ENCODE measurements at places on chromosomes 16 and 17.
A peak's percentile ranks its signal among the peaks of the same experiment; 100 is the strongest.

DNA sequence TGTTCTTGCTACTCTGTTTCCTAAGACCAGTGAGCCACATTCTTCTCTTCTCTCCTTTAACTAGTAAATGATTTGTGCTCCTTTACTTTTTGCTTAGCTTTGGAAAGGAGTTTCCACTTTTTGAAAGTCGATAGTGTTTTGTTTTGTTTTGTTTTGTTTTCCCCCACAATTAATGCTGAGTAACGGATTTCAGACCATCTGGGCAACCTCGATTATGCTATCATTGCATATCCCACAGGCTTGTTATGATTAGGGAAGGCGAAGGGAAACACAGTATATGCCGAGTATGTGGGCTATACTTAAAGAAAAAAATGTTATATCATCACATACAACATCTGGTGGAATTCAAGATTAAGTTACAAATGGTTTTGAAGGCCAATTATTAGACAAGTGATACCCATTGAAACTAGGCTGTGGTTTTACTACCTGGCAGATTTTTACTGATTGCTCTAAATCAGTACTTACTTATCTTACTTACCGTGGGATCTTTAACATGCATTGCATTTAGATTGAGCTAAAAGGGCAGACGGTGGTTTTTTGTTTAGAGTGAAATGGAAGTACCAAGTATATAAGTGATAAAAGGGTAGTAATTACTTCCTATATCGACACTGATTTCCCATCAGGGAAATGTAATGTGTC lies 361.3 kb upstream of the SOX9 start:
- no peak for DNase-seq

GRCh38 chr17:4307179-4307930 lies 43.6 kb upstream of the ANKFY1 start:
- no peak for DNase-seq

- DNase-seq, result no peak
Measured at GRCh38 chr17:10370016-10370608, 2.7 kb downstream of the MYH13 start.

DNA sequence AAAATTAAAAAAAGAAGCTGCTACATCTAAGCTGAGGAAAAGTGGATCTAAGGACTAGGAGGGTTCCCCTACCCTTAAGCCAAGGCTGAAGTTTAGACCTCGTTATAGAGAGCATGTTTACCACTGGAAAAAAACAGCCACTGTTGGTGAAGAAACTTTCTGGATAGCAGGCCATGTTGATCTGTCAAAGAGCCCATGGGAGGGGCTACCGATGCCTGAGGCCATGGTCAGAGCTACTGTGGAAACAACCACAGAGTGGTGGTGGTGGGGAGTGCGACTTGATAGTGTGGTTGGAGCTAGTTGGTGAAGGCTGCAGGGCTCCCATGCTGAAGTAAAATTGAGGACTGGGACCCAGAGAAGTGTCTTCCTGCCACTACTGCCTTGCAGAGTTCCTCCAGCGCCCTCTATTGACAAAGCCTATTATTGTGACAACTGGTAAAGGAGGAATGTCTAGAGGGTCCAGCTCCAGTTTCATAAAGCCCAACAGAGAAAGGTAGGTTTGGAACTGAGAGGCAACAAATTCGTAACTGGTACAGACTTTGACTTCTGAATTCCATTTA lies 12.7 kb upstream of the FAM20A start:
- DNase-seq, result peak; percentile 38

GRCh38 chr17:14308636-14308964 lies 7.7 kb downstream of the HS3ST3B1 start:
- no peak for DNase-seq

Data from NCI-H1092 treated with DMSO at 0.1 percent for 48 hours (cell line).